ENCODE measurements at places on chromosomes 16 and 17.

- DNase-seq = no peak
Observed at GRCh38 chr16:88585927-88586581, 15.9 kb downstream of the ZC3H18 start.

DNA sequence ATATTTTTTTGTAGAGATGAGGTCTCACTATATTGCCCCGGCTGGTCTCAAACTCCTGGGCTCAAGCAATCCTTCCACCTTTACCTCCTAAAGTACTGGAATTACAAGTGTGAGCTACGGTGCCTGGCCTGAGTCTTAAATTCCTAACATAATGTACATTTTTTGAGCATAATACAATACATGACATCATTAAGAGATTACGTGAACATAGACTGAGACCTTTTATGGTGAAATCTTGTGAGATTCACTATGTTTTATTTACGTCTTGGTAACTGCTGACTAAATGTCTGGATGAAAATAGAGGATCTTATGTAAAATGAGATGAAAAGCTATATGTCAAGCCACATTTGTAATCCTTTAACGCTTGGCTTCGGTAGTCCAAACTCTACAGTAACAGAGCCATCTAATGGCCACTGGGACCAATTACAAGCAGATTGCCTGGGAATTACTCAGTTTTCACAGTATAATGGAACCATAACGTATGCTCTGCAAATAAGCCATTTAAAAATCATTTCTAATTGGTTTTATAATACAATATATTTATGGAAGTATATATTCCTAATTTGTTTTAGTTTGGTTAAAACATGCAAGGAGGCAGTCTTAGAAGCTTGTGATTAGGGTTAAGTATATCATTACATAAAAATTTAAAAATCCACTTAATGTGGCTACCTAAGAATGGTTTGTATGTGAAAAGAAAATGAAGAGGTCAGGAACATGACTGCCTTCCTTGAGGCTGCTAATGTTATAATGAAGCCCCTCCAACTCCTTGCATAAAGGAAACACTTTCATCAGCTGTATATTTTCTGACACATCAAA is 8.1 kb upstream of the EFCAB13 start:
- DNase-seq = no peak

- no peak for DNase-seq
Observed at GRCh38 chr16:70512456-70512855, 10.9 kb downstream of the COG4 start.

- no peak for DNase-seq
Observed at GRCh38 chr17:41835214-41835799, 725 bp downstream of the NT5C3B start.
